NCI-H748 treated with DMSO at 0.1 percent for 48 hours (cell line): ENCODE measurements at places on chromosomes 12 and 14.

- no peak for DNase-seq
These were observed 157.7 kb upstream of the AVPR1A start for GRCh38 chr12:63308671-63309070.

DNA sequence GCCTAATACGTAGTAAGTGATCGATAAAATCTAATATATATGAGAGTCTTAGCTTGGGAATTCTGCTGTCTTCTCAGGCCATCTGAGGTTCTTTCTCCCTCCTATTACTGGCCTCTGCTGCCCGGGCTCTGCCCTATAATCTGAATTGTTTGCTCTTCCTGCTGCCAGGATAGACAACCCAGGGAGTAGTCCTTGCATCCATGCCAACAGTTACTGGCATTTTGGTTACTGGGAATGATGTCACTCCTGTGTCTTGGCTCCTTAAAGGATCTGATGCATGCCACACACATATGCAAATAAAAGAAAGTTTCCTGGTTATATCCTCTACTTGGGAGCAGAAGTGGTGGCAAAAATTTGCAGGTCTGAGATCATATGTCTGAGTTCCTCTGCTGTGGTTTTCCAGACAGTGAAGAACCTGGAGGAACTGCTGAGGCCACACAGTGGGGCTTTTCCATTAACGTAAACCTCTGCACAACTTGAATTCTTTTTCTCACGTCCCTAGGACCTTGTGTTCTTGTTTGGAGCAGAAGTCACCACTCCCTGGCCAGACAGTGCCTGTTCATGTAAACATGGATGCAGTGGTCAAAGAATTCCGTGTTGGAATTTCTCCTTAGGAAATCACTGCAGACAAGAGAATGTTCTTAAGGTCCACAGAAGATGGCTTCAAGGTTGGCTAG is 320.6 kb upstream of the TBX3 start:
- DNase-seq, result no peak

- DNase-seq, result no peak
These were observed at the start of gene PAPLN for GRCh38 chr14:73237219-73237785. TSS of gene PAPLN (plus strand) at chr14:73237506. CDS start at chr14:73239779, 2,273 bp downstream.

GRCh38 chr14:66758031-66758613 is 250.2 kb downstream of the GPHN start:
- DNase-seq, result no peak

DNA sequence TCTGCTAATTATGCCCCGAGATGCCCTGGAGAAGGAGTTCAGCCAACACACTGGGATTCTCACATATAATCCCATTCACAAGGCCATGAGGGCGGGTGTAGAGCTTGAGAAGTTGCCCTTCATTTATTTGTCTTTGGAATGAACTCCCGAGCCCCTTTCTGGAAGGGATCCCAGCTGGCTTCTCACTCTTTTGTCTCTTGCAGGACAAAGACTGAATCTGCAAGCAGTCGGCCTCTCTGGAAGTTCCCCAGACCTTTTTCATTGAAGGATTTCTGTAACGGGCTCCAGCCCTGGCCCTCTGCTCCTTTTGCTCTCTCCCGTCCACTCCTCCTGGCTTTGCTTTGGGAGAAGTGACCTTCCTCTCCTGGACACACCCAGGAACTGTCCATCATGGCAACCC is 163.3 kb upstream of the SFSWAP start:
- DNase-seq, result no peak

DNA sequence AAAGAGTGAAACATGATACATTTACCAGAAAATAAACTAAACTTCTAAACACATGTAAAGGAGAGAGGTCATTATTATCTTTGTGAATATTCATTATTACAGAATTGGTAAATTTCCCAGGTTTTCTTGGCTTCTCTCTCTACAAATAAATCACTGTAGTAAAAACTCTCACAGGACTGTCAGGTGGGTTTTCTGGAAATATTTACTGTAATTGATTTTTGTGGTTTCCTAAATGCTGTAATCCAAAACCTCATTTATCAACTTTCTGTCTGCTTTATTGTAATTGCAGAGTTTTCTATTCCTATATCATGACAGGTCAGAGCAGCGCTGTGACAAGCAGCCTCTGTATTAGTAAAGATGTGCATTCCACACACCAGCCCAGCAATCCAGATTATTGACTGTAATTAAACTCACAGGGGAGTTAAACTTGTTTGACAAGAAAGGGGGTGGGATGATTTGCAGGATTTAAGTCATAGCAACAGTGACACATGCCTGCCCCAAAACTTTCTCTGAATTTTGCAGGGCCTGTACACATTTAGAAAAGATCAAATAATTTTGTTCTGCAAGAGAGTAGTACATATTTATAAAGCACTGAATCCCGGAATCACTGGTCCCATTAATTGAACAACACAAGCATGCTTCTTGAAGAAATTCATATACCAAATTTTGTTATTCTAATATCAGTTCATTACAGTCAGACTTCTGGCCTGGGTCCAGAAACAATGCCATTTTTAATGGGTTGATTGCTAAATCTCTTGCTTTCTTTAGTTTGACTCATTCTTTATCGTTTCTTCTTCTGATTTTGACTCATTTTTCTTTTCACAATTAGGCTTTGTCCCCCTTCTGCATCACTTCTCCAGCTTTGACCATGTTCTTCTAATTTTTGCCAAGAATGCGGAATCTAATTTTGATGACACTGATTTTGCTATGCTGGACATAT is 42.2 kb downstream of the PTPRO start:
- peak; percentile 61 for DNase-seq

- DNase-seq, result no peak
These were observed 5.7 kb downstream of the AHNAK2 start for GRCh38 chr14:104972301-104973134.

DNA sequence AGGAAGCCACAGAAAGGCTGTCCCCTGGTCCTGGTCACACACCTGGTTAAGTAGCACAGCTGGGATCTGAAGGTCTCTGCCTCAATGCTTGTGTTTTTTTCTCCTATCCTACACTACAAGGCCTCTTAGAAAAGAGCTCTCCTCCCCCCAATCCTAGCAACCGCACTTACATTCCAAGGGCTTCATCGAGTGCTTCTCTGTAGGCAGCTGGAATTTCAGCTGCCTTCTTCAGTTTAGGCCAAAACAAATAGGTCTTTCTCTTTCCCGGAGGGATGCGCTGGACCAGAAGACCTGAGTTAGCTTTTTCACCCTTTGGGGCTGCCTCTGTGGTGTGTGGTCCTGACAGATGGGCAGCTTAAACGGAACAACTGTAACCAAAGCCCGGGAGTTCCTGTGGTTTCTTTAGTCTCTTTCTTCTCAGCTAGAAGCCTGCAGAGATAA is 109.7 kb downstream of the GPATCH2L start:
- no peak for DNase-seq
